Activated T-helper 17 cell treated with anti-CD3 and anti-CD28 coated beads, Interleukin-2, amount 50 U/mL, for 72 hours (primary cell): ENCODE measurements at places on chromosomes 11 and 22. TPM values are rescaled to one million over a fixed set of nuclear protein-coding genes. Genes with fewer than 3 reads are reported as not detected.

FOLH1 gene
- total RNA-seq, result not detected

DGAT2 gene
- total RNA-seq, result 2.4 TPM

EIF3F gene
- total RNA-seq, result 320 TPM

SERHL2 gene
- total RNA-seq, result 1.2 TPM

CELSR1 gene
- 0.48 TPM for total RNA-seq

TMPRSS4 gene
- total RNA-seq, result 0.11 TPM

RIMBP3B gene
- 0.13 TPM for total RNA-seq

ROBO3 gene
- total RNA-seq, result 8.1 TPM

DNAJB7 gene
- not detected for total RNA-seq

C11orf21 gene
- 24.6 TPM for total RNA-seq

MYO7A gene
- 4.0 TPM for total RNA-seq

SYT7 gene
- total RNA-seq, result 0.19 TPM

E2F8 gene
- total RNA-seq, result 15.7 TPM

OR4A5 gene
- not detected for total RNA-seq

IGLL5 gene
- total RNA-seq, result not detected

C11orf42 gene
- not detected for total RNA-seq

OR2D2 gene
- total RNA-seq, result not detected

ACRV1 gene
- not detected for total RNA-seq

C11orf16 gene
- total RNA-seq, result not detected

APOL5 gene
- total RNA-seq, result not detected

ABCG4 gene
- not detected for total RNA-seq

SCGB1D2 gene
- total RNA-seq, result not detected

OSBP2 gene
- 3.1 TPM for total RNA-seq

DEUP1 gene
- total RNA-seq, result not detected

MMP27 gene
- not detected for total RNA-seq

IPO7 gene
- total RNA-seq, result 70.5 TPM

VSIG2 gene
- total RNA-seq, result not detected

TEX54 gene
- total RNA-seq, result 0.82 TPM

SCT gene
- total RNA-seq, result not detected

SOX6 gene
- total RNA-seq, result not detected

KRTAP5-1 gene
- not detected for total RNA-seq

MYEOV gene
- total RNA-seq, result not detected

GAL gene
- 0.66 TPM for total RNA-seq

TTLL1 gene
- 4.1 TPM for total RNA-seq

UBQLNL gene
- not detected for total RNA-seq

GP1BB gene
- not detected for total RNA-seq
